Activated CD4-positive, alpha-beta T cell treated with anti-CD3 and anti-CD28 coated beads, Interleukin-2, amount 50 U/mL, for 4 hours (primary cell): ENCODE measurements at places on chromosomes 1 and 21.

GRCh38 chr1:117753652-117754051 is 147.8 kb downstream of the TENT5C start:
- DNase-seq, result no peak

DNA sequence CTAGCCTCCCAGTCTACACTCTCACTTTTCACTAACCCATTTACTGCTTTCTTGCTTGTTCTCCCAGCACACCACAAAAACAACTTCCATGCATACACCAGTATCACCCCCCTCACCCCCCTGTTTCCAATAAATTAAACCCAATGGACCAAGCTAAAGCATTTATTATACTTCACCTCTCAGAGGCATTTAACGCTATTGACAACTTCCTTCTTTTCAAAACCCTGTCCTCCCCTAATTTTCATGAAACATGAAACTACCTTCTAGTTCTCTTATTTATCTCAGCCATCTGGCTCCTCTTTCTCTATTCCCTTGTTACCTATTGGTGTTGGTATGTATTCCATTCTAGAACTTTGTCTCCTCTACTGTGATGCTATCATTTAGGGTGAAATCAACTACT is 32.3 kb downstream of the PTPRC start:
- DNase-seq, result no peak

GRCh38 chr1:27979151-27979858 is 19.5 kb downstream of the XKR8 start:
- DNase-seq, result no peak

- no peak for DNase-seq
Observed at GRCh38 chr1:202367271-202367670, 18.8 kb downstream of the PPP1R12B start.

GRCh38 chr1:26358411-26359384 is 4.8 kb upstream of the CRYBG2 start:
- peak; percentile 76 for DNase-seq

DNA sequence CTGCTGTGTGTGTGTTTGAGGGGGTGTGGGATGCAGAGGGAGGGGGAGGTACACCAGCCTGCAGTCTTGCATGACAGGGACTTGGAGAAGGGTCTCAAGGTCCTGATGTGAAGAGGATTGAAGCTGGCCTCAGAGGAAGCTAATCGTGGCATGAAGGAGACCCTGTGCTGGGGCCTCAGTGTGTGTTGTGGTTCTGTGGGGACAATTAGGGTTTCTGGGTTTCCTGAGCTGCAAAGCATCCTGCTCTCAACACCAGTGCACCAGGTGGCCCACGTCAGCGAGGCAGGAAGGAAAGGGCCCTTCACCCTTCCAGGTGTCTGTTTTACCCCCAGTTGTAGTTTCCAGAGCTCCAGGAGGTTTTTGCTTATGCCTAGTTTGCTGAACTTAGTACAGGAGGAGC is 52.8 kb downstream of the TENT5C start:
- DNase-seq, result peak; percentile 26

- DNase-seq, result peak; percentile 55
Observed at GRCh38 chr1:1777950-1778662, at the start of gene NADK. TSS of gene NADK (minus strand) at chr1:1778470. CDS start at chr1:1765406, 13,064 bp downstream.

DNA sequence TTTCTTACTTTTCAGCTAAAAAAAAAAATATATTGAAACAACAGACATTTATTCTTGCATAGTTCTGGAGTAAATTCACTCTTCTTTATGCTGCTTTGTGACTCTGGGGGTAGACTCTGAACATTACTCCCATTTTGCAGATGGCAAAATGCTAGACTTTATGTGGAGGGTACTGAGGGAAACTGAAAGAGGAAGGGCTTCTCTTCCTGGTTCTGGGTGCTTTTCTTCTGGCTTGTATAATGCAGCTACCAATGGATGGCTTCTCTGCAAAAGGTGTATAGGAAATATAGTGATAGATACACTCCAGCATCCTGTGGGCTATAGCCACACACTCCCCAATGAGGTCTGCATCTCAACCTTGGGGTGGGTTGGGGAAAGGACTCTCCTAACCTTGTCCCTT is 19.7 kb upstream of the ZBTB40 start:
- DNase-seq, result no peak

DNA sequence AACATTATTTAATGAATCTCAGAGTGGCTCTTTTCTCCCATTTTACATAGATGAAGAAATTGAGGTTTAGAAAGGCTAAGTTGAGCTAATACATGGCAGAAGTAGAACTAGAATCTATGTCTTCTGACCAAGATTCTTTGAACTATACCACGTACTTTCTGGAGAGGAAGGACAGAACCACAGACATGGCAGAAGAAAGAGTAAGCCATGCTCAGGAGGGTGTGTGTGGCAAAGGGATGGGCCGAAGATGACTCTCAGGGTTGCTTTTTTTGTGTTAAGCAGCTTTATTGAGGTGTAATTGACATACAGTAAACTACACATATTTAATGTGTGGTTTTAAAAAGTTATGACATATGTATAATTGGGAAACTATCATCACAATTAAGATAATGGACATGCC is 69.5 kb downstream of the PEX14 start:
- no peak for DNase-seq

DNA sequence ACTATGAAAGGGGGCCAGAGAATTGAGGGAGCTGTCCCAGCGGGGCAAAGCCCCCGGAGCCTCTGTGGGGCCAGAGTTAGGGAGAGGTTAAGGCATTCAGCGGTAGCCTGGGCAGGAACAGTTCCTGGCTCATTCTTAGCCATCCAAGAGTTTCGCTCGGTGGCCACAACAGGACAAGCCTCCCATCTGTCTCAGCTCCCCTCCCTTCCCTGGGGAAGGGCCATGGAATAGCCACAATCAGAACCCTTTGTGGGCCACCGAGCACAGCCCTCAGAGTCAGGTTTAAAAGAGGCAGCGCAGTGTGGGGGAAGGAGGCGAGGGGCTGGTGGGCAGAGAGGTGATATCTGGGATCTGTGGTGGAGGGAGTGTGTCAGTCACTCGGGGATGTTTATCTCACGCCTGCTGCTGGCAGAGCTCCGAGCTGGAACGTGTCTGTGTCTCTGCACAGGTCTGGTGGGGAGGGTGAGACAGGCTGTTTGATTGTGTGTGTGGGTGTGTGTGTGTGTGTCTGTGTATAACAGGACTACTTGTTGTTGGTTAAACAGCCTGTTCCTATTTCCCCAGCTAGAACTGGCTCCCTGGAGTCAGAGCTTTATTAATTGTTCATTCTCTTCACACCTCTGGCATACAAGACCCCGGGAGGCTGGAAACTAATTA is 49.6 kb upstream of the GOLT1A start:
- DNase-seq, result no peak

GRCh38 chr1:204692325-204692840 is 6.8 kb upstream of the LRRN2 start:
- DNase-seq, result no peak

DNA sequence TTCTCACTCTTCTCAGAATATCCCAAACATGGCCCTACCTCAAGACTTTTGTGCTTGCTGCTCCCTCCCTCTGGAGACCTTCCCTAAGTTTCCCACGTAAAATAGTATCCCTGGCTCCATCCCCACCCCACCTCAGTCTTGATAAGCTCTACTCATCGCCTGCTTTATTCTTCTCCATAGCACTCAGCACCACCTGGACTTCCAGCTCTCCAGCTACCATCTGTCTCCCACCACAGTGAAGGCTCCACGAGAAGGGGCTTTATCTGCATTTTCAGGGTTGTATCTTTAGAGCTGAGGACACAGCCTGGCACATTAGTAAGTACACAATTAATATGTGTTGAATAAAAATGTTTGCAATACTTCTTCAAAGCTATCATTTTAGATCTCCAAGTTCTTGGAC is 37.8 kb downstream of the MAB21L3 start:
- DNase-seq, result no peak

- no peak for DNase-seq
Observed at GRCh38 chr1:45238846-45239245, 32.4 kb upstream of the ZSWIM5 start.
